ENCODE measurements at places on chromosomes 11 and 22.
A peak's percentile ranks its signal among the peaks of the same experiment; 100 is the strongest.

DNA sequence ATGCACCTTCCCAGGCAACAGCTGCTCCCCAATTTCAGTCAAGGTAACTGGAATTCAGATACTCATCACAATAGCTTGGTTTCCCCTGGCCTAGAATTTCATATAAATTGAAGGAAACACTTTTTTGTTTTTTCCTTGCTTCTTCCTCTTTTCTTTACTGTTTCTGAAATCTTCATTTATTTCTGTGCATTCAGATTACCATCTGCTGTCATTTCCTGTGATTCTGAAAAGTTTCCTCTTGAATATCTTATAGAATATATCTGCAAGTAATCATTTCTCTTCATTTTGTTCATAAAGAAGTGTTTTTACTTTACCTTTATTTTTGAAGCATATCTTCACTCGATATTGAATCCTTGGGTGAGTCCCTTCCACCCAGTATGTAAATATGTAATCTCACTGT is 85.3 kb downstream of the GAB4 start:
- no peak for DNase-seq

GRCh38 chr11:28615542-28615941 is 507.4 kb downstream of the METTL15 start:
- DNase-seq, result no peak

- DNase-seq, result peak; percentile 75
Measured at GRCh38 chr11:102422817-102423712, 29.5 kb downstream of the TMEM123 start.

DNA sequence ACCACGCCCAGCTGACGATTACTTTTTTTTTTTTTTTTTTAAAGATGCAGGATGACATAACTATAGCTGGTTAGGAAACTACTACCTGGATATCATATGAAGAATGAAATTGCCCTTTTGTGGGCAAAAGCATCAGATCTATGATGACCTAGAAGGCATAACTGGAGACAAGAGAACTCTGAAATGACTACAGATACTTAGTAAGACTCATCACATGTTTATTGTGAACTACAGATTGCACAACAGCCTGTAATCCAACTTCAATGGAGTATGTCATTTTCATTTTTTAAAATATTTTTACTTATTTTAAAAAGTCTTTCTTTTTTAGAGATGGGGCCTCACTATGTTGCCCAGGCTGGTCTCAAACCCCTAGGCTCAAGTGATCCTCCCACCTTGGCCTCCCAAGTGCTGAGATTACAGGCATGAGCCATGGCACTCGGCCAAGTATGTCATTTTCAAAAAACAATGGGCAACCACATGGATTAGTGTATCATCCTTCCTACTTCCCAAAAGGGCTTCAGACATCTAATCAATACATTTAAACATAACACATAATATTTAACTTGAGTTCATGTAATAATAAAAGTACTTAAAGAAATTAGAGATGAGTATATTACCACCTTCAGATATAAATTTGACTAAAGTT is 3.3 kb downstream of the MTMR2 start:
- no peak for DNase-seq

DNA sequence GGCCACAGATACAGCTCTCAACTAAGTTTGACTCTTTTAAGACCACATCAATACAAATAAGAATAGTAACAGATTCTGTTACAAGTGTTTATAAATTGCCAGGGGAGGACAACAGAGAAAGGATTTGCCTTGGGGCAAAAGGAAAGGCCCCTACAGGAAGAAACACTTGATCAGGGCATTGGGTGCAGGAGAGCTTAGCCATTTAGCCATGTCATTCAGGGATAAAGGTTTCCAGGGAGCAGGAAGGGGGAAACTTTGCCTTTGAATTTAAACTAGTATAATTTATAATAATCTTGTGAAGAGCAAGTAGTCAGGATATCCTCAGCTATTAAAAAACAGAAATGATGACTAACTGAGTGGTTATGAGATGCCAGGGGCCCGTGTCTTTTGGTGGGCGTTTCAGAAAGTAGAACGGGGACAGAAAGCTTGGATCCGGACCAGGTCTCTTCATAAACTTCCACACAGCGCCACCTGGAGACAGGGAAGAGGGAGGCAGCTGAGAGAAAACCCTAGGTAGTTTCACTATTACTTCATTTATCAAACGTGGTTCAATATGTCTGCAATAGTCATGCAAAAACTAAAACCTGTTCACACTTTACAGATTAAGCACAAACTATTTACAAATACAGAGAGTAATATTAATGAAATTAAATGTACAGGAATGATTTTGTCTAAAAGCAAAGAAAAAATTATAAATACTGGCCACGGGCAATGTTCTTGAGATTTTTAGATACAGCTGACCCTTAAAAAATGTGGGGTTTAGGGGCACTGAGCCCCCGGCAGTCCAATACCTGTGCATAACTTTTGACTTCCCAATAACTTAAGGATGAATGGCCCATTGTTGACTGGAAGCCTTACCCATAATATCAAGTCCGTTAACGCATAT is 11.0 kb upstream of the SLC5A4 start:
- DNase-seq, result peak; percentile 59

GRCh38 chr11:30365793-30366517 is 43.1 kb downstream of the ARL14EP start:
- DNase-seq, result no peak
